Esophagus muscularis mucosa (tissue), 4 donors: ENCODE measurements at places on chromosomes 4 and X.

DNA sequence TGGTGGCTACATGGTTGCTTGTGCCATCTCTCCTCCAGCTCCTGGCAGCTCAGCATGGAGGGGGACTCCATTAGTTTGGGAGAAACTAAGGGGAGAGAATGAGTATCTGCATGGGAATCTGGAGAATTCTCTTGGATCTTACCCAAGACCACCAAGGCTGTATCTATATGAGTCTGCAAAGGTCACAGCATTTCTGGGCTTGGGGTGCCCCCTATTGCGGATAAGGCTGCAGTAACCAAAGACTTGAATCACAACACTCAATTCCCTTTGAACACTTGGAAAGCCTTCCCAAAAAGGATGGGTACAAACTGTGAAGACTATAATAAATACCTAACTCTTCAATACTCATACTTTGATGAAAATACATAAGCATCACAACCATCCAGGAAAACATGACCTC lies 623.5 kb upstream of the NR3C2 start:
- no peak for DNase-seq

DNA sequence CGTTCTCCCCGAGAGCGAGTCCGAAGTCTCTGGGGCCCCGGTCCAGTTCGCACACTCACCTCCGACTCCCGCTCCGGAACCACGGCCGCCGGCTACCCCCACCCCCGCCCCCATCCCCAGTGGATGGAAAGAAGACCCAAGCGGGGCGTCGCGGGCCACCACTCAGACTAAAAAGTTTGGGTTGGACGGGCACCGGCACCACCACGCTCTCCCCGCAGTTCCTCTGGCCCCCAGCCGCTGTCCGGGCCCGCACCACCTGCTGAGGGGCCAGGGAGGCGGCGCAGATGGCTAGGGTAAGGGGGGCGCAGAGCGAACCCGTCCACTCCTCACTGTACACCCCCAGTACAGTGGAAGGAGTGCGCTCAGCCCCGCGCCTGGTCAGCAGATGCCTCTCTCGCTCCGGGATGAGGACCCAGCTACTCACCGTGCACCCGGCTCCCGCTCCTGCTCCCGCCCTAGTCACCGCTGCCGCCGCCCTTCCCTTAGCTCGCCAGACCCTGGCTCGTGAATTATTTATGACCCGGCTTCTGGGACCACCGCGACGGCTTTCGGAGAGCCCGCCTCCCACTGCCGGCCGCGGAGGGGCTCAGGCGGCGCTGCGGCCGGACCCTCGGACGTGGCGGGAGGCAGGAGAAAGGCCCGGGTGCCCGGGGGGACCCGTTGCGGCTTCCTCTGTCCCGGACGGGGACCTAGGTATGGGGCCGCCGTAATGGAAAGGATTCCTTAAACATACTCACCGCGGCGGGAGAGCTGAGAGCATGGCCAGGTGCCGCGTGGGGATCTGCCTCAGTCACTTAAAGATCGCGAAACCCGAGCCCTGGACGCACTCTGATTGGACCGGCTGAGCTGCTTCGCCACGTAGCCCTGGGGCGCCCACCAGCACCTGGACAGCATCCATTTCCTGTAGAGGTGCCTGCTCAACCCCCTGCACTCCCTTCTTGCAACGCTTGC lies at the start of gene PROM1:
Gene PROM1 (minus strand): TSS at position 783 of the 951 bp plus-strand sequence. CDS start 8,117 bp downstream, outside the sequence.
- DNase-seq: peak; percentile 87

DNA sequence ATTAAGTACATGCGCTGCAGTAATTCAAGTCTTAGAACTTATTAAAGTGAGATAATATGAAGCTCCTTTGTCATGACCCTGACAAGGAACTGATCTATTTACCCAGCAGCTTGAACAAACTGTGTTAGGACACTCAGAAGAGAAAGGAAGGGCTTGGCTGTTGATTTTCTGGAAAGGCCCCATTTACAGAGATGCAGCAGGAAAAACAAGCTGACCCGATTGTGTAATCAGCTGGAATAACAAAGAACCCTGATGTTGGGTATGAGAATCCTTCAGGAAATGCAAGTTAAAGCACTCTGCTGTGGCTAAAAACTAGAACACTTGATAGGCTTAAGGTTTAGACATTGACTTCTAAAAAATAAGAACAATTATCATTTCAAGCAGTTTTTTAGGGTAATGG lies 64.8 kb downstream of the TBC1D9 start:
- DNase-seq: peak; percentile 39

GRCh38 chrX:3548765-3549391 lies 164.6 kb downstream of the PRKX start:
- DNase-seq: no peak

DNA sequence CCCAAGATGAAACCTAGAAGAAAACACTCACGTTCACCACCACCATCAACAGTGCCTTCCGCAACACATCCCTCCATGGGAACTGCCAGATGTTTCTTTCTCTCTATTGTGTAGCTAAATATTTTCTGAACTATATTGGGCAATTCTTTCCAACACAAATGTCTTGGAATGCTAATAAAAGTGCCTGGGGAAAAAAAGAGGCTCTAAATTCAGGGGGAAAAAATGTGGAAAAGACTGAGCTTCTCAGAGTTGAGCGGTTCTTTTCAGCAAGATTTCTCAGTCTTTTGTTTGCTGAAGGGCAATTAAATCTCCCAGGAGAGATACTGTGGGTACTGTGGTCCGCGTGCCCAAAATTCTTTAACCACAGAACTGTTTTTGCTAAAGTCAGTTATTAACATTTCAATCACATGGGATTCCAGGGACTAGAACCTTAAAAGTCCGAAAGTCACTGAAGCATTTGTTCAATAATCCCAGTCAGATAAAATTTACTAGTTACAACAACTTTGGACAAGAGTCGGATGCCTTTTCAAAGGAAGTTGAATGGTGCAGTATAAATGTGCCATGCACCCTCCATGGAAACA lies 51.9 kb upstream of the DHRSX start:
- no peak for DNase-seq

DNA sequence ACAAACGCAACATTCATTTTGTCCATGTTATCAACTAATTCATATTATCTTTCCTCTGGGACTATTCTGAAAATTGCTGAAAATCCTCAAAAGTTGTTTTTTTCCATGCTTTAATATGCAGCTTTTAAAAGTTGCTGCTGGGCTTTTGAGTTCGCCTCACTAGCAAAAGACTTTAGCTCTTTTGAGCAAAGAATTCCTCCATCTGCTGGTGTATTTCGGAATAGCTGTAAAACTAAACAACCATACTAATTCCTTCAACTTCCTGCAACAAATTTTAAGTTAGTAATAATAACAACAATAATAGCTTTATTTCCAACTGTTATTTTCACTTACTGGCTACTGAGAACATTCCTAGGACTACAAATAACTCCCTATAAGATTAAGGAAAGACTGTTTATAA lies 124.5 kb upstream of the PLAC1 start:
- DNase-seq: no peak

DNA sequence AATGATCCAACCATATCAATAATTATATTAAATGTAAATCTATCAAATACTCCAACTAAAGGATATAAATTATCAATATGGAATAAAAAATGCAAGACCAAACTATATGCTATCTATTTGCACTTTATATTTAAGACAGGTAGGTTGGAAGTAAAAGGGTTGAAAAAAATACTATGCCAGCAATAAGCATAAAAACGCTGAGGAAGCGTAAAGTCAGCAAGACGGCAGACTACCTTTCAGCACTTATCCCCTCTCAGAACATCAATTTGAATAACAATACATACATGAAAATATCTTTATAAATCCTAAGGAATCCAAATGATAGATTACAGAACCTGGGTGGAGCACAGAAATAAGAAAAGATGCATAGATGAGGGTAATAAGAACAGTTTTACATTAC lies 14.0 kb upstream of the GABRA3 start:
- no peak for DNase-seq

- no peak for DNase-seq
Observed at GRCh38 chr4:146916479-146917076, 29.1 kb downstream of the TTC29 start.

DNA sequence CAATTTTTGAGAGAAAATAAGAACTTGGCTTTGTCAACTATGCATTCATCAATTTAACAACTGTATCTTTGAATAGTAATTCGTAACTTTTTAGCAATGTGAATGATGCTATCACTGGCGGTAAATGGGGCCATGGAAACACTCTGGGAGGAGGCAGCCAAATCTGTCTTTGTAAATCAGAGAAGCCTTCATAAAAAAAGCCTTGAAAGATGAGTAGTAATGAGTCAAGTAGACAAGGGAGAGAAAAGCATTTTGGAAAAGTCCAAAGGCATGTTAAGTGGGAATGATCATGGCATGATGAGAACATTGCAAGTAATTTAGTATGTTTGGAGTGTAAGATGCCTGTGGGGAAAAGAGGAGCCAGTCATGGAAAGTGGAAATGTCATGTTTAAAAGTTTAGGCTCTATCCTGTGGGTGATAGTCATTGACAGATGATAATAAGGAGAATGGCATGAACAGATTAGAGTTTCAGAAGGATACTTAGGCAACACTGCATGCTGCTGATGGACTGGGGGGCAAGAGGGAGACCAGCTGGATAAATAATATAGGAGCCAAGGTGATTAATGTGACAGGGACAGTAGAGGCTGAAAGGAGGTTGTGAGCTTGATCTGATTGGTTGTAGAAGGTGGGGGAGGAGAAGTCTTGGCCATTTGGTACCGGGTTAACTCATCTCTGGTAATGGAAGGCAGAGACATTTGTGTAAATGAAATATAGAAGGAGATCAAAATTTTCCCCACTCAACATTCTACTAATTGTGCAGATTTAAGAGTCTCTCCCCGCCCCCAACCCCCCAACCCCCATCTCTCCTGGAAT lies 16.3 kb downstream of the SPRY1 start:
- DNase-seq: no peak

DNA sequence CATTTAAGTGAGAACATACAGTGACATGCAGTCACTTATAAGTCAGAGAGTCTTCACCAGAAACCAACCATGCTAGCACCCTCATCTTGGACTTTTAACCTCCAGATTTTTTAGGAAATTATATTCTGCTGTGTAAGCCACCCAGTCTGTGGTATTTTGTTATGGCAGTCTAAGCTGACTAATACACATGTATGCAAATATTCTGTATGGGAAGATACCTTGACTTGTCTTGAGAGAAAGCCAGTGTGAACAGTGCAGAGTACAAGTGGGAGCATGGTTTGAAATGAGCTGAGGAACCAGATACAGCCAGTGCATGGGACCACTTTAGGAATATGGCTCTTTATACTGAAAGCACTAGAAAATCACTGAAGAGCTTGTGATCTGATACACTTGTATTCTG lies 110.4 kb upstream of the MAP9 start:
- DNase-seq: peak; percentile 47

GRCh38 chr4:33940281-33940680 lies 2304.0 kb downstream of the ARAP2 start:
- no peak for DNase-seq
